ENCODE measurements at places on chromosomes 11 and 22. TPM values are rescaled to one million over a fixed set of nuclear protein-coding genes. Genes with fewer than 3 reads are reported as not detected.

The SLC22A12 gene
- not detected for total RNA-seq

The ASPHD2 gene
- 2.5 TPM for total RNA-seq

The NXPE2 gene
- total RNA-seq, result 0.14 TPM

The MYO7A gene
- total RNA-seq, result 0.09 TPM

The PAX6 gene
- not detected for total RNA-seq
